CD4-positive, alpha-beta T cell (primary cell): ENCODE measurements at places on chromosomes 4 and X. TPM values are rescaled to one million over a fixed set of nuclear protein-coding genes. Genes with fewer than 3 reads are reported as not detected.

GRCh38 chrX:132673331-132673730 is 184.5 kb upstream of the MBNL3 start:
- H3K36me3 ChIP-seq, result no peaks in the 10 kb centered on the region
- H3K4me1 ChIP-seq, result no peaks in the 10 kb centered on the region
- no peak for DNase-seq
- no peak overlapping the region for H3K27ac ChIP-seq
- no peak overlapping the region for H3K4me3 ChIP-seq

GRCh38 chrX:129622757-129623301 is 31.9 kb downstream of the APLN start:
- H3K27me3 ChIP-seq, result no peaks in the 10 kb centered on the region
- no peak overlapping the region for H3K4me3 ChIP-seq
- H3K4me1 ChIP-seq, result no peaks in the 10 kb centered on the region
- no peak overlapping the region for H3K27ac ChIP-seq
- H3K36me3 ChIP-seq, result no peaks in the 10 kb centered on the region
- DNase-seq, result no peak

GRCh38 chr4:1676605-1677525 is 7.2 kb downstream of the FAM53A start:
- H3K27me3 ChIP-seq, result no peaks in the 10 kb centered on the region
- no peaks in the 10 kb centered on the region for H3K36me3 ChIP-seq
- DNase-seq, result no peak
- no peaks in the 10 kb centered on the region for H3K4me1 ChIP-seq

The CCDC120 gene
- total RNA-seq, result 11.5 TPM

DNA sequence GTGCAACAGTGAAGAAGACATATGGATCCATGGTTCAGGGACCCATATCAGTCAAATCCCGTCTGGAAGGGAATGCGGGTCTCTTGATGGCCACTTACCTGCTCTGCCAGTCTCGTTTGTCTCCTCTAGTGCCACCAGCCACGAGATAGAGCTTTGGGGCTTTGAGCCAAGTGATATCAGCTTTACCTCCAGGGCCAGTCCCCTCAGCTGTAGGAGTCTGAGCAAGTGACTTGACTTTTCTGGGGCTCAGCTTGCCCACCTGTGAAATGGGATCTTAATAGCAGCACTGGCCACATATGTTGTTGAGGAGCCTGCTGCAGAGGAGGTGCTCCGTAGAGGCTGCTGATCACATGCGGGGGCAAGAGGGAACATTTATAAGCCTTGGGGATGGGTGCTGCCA is 1.2 kb downstream of the SLC2A9 start:
- H3K27ac ChIP-seq, result no peak overlapping the region
- no peak for DNase-seq
- H3K4me1 ChIP-seq, result peaks cover 20% of the 10 kb centered on the region
- no peaks in the 10 kb centered on the region for H3K36me3 ChIP-seq
- H3K27me3 ChIP-seq, result no peaks in the 10 kb centered on the region

The RRAGB gene
- total RNA-seq, result 7.0 TPM
